ENCODE measurements at places on chromosomes 5 and 9. TPM values are rescaled to one million over a fixed set of nuclear protein-coding genes. Genes with fewer than 3 reads are reported as not detected.

Gene PCDHGC4
- not detected for total RNA-seq

DNA sequence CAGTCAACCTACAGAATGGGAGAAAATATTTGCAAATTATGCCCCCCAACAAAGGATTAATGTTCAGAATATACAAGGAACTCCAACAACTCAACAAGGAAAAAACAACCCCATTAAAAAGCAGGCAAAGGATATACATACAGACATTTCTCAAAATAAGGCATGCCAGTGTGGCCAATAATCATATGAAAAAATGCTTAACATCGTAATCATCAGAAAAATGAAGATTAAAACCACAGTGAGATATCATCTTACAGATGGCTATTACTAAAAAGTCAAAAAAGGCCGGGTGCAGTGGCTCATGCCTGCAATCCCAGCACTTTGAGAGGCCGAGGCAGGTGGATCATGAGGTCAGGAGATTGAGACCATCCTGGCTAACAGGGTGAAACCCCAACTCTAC lies 103.2 kb downstream of the KLHL3 start:
- H3K27me3 ChIP-seq = no peaks in the 10 kb centered on the region
- H3K36me3 ChIP-seq = no peaks in the 10 kb centered on the region
- H3K4me1 ChIP-seq = no peaks in the 10 kb centered on the region
- H3K27ac ChIP-seq = no peak overlapping the region
- no peak for DNase-seq
- H3K4me3 ChIP-seq = no peak overlapping the region

- no peak for DNase-seq
- H3K4me3 ChIP-seq = no peak overlapping the region
- no peak overlapping the region for H3K27ac ChIP-seq
- H3K27me3 ChIP-seq = no peaks in the 10 kb centered on the region
- no peaks in the 10 kb centered on the region for H3K36me3 ChIP-seq
Observed at GRCh38 chr9:17528859-17529258, 50.0 kb upstream of the SH3GL2 start.

DNA sequence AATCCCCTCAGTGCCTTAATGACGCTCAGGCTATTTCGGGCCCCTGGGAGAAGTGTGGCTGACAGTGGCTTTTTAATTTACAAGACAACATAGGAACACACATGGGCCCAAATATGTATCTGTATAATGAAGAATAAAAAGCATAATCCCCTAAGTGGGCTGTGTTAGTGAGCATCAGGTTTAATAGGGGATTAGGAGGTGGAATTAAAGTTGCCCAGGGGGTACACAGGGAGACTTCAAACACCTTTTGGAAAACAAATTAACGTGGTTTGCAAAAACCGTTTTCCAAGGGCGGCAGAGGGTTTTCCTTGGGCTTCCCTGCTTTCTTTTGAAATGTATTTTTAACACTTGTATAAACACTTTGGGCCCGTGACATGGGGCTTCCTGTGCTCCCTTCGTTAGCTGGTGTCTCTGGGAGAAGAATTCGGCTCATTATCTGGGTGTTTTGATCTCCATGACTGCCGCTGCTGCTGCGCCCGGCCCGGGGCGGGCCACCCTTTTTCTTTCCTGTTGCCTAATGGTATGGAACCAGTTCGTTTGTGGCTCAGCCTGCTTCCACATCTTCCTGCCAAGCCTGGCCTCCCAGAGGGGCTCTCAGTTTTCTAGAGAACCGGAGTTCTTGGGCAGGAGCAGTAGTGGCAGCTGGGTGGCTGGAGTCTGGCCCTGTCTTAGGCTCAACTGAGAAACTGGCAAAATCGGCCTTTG lies 173.0 kb downstream of the MACROH2A1 start:
- H3K36me3 ChIP-seq = no peaks in the 10 kb centered on the region
- DNase-seq = no peak
- H3K27me3 ChIP-seq = no peaks in the 10 kb centered on the region
- no peak overlapping the region for H3K4me3 ChIP-seq

- H3K36me3 ChIP-seq = no peaks in the 10 kb centered on the region
- H3K27me3 ChIP-seq = no peaks in the 10 kb centered on the region
- DNase-seq = peak; percentile 51
- no peak overlapping the region for H3K4me3 ChIP-seq
- peak overlapping the region; percentile 83 for H3K27ac ChIP-seq
- peaks cover 41% of the 10 kb centered on the region for H3K4me1 ChIP-seq
Observed at GRCh38 chr5:138668451-138669380, 84.5 kb upstream of the CTNNA1 start.

GRCh38 chr5:62143268-62144229 lies 162.5 kb upstream of the KIF2A start:
- DNase-seq = no peak
- no peaks in the 10 kb centered on the region for H3K36me3 ChIP-seq
- H3K4me3 ChIP-seq = no peak overlapping the region
- H3K27ac ChIP-seq = no peak overlapping the region

DNA sequence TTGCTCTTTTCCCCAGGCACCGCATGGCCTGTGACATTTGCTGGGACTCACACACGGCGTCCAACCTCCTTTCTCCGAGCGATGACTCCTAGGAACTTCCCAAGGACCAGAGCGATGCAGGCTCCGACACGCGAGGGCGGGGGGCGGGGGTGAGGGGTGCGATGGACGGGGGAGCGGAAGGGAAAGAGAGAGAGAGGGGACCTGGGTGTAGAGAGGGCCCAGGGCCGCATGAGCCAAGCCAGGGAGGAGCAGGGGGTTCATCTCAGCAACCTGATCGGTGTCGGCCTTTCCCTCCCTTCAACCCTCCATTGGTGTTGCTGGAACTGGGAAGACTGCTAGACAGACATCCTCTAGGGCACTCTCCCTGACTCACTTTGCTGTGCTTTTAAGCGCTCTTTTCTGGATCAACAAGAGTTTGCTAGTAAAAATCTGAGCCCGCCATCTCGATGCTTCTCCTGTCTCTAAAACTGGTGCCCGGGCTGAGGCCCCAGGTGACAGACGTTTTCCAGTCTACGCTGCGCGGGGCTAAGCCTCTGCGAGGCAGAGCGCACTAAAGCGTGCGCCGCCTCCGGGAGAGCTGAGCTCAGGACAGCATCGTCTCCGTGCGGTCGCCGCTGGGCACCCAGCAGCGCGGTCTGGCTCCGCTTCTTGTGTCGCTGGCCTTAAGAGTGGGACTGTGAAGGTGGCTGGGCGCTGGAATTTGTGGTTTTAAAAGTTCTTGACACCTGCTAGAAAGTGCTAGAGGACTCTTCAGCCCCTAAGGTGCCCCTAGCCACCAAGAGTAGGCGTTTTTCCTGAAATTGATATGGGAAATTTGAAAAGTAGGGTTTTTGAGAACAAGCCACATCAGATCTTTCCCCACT lies 1.0 kb upstream of the TSLP start:
- DNase-seq = no peak
- H3K27ac ChIP-seq = no peak overlapping the region
- peaks cover 14% of the 10 kb centered on the region for H3K27me3 ChIP-seq
- H3K4me1 ChIP-seq = peaks cover 6% of the 10 kb centered on the region

All from PC-9 (cell line).